ENCODE measurements at places on chromosomes 12 and 14.
A peak's percentile ranks its signal among the peaks of the same experiment; 100 is the strongest.

- DNase-seq: no peak
These were observed 190.5 kb downstream of the PHETA1 start for GRCh38 chr12:111178181-111179081.

DNA sequence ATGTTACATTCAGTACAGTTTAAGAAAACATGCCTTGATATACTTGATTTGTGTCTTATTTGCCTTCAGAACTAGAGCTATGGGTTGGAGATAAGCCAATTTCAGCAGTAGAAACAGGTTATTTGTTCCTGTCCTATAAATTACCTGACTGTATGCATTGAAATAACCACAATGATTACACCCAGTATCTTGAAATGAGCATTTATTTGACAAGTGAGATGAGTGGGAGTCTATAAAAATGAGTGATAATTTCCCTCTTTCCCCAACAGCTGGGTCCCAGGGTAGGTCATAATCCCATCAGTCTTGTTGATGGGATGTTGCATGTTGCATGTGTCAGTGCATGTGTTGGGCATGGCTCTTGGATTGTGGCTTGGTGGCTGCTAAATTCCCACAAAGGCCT lies 3.7 kb downstream of the TAS2R42 start:
- DNase-seq: no peak

DNA sequence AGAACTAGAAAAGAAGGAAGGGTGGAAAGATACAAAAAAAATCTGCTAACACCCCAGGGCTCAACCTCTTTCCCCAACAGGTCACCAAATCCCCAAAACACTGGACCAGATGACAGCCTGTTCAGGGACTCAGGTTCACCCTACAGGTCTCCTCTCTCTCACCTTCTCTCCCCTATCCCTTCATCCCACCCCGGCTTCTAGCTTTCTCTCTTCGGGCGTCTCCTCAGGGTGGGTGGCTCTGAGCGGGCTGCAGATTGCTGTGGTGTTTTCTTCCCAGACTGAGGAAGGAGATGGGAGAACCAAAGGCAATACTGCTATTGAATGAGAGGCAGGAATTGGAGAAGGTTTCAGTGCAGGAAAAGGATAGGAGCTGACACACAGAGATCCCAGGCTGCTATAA lies 39.3 kb downstream of the ANO2 start:
- no peak for DNase-seq

DNA sequence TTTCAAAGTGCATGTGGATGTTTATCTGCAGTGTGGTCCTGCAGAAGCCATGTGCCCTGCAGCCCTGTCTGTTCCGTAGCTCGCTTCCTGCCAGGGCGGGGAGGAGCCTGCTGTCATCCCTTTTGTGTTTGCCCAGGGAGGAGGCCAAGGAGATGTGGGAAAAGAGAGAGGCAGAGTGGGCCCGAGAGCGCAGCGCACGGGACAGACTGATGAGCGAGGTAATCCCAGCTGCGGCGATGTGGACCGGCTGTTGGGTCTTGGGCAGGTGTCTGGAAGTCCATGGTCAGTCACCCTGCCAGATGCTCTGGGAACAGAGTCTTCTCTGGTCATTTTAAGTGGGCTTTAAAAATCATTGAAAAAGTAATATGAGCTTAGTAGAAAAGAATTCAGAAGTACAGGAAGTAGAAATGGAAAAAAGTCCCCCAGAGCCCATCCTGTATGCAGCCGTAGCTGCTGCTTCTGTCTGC lies 12.8 kb downstream of the TCHP start:
- DNase-seq: no peak

DNA sequence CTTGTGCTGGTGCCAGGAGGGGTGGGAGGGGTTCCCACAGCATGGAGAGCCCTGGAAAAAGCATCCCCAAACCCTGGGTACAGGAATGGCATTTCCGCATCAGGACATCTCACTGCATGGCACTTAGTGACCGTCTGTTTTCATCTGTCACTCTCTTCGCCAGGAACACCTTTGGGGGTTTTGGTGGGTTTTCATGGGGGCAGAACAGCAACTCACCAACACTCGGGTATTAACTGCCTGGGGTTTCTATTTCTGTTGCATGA lies 3.5 kb downstream of the VSX2 start:
- no peak for DNase-seq

DNA sequence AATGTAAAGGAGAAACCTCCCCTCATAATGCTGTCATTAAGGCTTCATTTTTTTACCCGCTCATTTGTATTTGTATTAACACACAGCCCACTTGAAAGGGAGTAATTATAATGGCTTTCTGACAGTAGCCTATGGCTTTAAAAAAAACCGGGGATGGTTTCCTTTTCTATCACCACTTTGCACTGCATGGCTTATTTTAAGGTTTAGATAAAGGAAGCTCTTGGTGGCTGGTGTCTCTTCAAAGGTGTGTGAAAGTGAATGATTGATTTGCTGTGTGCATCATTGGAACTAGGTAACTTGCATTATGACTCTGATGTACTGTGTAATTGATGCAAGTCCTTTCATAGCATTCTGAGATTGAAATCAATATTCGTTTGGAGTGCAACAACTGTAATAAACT lies 80.7 kb downstream of the NPAS3 start:
- DNase-seq: no peak

- DNase-seq: no peak
These were observed 211.6 kb upstream of the SFSWAP start for GRCh38 chr12:131499160-131499863.

DNA sequence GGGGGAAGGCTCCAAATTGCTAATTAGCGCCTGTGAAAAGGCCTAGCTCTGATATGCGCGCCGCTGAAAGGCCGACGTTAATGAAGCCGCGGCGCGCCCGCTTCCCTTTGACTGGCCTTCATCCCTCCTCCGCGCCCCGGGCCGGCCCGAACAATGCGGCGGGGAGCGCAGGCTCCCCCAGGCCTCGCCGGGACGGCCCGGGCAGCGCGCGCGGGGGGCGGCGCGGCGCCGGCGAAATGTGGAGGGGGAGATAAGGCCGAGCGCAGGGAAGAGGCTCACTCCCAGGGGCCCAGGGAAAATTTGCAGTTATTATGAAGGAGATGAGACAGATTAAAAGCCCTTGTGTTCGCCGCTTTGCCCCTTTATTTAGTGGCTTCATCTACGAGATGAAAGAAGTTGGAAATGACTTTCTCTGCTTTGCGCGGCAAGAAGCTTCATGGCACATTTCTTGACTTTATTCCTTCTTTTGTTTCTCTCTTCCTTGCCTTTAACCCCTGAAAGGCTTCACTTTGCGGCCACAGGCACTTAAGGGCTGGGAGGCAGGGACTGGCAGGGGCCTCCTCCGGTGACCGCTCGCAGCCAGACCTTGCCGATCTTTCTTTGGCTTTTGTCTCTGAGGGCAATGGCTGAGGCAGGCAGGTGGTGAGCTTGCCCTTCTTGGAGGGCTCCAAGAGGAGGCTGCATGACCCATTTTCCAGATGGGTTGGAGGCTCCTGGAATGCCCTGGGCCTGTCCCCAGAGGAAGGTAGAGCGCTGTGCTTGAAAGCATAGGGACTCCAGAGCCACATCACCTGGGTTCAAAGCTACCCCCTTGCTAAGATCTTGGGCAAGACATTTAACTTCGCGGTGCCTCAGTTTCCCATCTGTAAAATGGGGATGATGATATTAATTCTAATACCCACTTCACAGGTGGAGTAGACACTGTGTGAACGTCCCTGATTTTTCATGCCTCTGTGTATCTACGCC lies 12.7 kb upstream of the GPATCH2L start:
- DNase-seq: peak; percentile 7

GRCh38 chr14:99568567-99569560 lies 35.1 kb downstream of the CCDC85C start:
- DNase-seq: peak; percentile 61

DNA sequence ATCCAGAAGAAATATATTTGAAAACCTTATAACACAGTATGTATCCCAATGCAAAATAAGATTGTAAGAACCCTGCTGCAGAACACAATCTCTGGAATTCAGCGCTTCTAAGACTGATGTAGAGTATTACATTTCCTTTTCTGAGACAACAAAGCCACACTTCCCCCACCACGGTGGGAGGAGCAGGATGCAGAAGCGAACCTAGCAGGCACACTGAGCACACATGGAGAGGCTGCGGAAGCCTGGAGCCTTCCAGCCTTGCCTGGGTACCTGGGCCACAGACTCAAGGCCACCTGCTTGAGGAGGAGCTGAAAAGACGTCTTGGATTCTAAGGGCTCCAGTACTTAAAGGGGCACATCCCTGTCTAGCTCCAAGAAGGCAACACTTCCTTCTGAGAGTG lies 46.4 kb downstream of the TCHP start:
- DNase-seq: no peak

GRCh38 chr14:23492618-23493272 lies 23.2 kb downstream of the NGDN start:
- DNase-seq: no peak

- DNase-seq: peak; percentile 71
These were observed at the start of gene GABARAPL1 for GRCh38 chr12:10212739-10213131. Gene GABARAPL1, plus strand, starts transcription at chr12:10212877. Its CDS starts 253 bp downstream, at chr12:10213130.

- DNase-seq: no peak
These were observed 66.4 kb downstream of the CRACR2A start for GRCh38 chr12:3686463-3686862.

DNA sequence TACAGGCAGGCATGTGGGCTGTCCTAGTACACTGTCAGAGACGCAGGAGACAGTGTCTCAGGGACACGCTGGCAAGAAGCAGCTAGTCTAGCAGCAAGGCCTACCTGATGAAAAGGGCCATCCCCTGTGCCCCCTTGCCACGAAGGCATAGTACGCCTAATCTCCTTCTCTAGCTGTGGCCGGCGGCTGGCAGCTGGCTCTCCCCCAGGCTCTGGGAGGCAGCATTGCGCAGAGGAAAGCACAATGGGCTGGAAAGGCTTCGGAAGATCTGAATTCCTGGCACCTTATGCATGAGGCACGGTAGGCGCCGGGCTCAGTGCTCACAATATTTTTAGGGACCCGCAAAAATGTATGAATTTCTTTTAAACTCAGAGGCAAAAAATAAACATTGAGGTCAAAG lies 16.0 kb upstream of the PLEKHH1 start:
- peak; percentile 39 for DNase-seq

GRCh38 chr14:51176839-51177238 lies 63.2 kb upstream of the TMX1 start:
- DNase-seq: no peak

DNA sequence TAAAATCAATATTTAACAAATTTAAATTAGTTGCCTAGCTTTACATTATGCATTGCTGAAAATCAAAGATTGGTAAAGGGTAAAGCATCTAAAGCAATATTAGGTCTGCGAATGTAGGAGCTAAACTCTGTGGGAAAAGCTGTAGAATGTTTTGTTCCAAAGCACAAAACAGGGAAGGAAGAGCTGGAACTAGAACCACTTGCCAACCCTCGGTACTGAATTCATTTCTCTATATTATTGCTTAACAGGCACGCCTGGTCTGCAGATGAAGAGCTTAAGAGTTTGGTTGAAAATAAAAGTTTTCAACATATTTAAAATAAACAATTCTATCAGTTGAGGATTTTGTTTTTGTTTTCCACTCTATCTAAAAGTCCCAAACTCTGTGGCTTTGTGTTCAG lies 1252.8 kb upstream of the SEL1L start:
- no peak for DNase-seq

- DNase-seq: no peak
These were observed 48.0 kb downstream of the PTHLH start for GRCh38 chr12:27924350-27925135.

DNA sequence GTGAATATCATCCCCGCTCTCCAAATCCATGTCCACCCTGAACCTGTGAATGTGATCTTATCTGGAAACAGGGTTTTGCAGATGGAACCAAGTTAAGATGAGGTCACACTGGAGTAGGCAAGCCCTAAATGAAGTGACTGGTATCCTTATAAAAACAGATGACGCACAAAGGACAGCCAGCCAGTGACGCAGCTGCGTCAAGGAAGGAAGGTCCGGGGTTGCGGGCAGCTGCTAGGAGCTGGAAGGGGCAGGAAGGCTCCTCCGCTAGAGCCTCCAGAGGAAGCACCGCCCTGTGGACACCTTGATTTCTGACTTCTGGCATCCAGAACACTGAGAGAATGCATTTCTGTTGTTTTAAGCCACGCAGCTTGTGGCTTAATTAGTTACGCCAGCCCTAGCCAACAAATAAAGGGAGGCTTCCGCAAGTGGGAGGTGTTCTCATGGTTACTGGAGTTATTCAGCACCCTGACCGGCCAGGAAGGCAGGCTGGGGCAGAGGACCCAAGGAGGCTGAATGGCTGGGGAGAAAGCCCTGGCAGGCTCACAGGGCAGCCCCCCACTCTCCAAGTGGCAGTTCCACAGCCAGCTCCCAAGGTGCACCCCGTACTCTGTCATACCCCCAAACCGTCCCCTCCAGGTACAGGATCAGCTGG lies 127.6 kb upstream of the NCOR2 start:
- no peak for DNase-seq
